Stimulated activated CD8-positive, alpha-beta memory T cell treated with anti-CD3 and anti-CD28 coated beads, Interleukin-7, amount 100 ng/mL, for 1 hour (primary cell): ENCODE measurements at places on chromosomes 4 and X.

DNA sequence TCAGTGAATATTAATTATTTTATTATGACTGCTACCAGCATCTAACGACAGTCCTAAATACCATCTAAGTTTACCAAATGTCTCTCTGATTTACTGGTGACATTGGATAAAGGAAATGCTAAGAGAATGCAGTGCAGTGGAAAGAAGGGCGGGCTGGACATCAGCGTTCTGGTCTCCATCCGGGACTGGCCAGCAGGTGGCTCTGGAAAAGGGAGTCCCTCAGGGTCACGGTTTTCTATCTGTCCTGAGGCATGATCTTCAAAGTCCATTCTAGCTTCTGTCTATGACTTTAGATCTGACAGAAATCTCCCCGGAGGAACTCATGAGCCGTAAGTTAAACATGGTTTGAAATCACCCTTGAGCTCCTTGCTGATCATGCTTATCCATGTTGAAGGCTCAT is 3.3 kb downstream of the TRIM2 start:
- no peak for DNase-seq

DNA sequence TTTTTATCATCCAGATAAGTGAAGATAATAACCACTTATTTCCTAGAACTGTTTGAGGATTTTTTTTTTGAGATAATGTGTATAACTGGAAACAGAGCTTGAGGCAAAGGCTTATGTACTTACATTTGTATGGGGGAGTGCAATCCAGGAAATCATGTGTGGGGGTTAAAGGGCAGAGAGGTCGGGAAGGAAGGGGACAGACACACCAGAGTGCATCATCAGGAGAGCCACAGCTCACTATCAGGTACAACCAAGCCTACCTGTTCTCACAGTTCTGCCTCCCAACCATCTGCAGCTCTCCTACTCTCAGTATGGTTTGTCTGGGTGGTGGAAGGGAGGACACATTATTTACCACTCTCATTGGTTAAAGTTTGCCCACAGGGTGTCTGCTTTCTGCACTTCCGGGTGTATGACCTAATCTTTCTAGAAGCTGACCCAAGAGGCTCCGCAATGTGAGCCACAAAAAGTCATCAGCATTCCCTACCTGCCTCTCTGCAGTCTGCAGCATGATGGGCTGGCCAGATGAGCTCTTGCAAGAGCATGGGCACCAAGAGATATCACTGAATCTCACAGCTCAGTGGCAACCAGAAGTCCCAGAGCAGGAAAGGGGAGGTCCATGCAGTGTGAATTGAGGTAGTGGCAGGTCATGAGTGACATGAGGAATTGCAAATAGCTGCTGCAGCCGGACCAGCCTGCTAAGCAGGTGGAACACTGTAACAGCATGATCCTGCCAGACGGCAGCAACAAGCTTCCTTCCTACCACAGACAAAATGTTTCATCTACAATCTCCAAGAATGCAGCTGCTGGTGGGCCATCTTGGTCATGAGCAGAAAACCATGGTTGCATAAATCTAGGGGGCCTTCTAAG is 36.9 kb upstream of the SPRY1 start:
- no peak for DNase-seq

GRCh38 chr4:83262682-83263081 is 21.9 kb downstream of the COQ2 start:
- DNase-seq: no peak

GRCh38 chrX:10167573-10167972 is 10.8 kb downstream of the CLCN4 start:
- no peak for DNase-seq

- DNase-seq: no peak
Observed at GRCh38 chr4:116755051-116755450, 330.3 kb downstream of the TRAM1L1 start.

GRCh38 chr4:74504212-74504611 is 59.3 kb downstream of the AREG start:
- DNase-seq: no peak
